ENCODE measurements at places on chromosomes 1 and 21. TPM values are rescaled to one million over a fixed set of nuclear protein-coding genes. Genes with fewer than 3 reads are reported as not detected.

- DNase-seq, result peak; percentile 25
Observed at GRCh38 chr1:224637515-224637914, 21.4 kb downstream of the CNIH3 start.

DNA sequence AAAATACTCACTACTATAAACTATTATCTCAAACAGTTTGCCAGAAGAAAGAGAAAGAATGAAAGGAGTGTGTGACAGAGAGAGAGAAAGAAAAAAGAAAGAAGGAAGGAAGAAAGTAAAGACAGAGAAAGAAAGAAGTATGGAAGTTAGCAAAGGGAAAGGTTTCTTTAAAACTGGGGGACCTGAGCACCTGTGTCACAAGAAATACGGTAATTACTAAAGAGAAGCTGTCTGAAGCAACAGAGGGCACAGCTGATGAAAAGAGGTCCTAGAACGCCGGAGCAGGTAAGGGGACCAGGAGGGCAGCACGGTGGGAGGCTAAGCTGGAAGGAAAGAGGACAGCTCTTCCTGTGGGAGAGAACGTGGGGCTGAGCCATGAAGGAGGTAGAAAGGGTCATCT is 163.6 kb downstream of the DSCAM start:
- no peak for DNase-seq

GRCh38 chr1:224108991-224109390 is 4.9 kb upstream of the FBXO28 start:
- no peak for DNase-seq

DNA sequence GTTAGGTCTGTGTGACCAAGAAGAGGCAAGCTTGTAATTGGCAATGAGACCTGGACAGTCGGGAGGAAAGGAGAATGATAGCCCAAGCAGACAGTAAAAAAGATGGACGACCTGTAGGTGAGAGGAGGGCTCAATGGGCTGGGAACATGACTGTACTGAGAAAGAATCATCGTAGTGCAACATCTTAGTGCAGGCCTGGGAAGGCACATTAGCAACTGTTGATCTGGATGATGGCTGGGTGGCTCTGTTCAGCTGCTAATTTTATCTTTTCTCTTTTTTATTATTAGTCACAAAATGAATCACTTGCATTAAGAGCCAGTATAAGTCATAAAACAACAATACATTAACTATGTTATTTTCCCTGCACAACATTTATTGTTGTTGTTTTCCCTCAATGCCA is 32.9 kb downstream of the IFI44 start:
- no peak for DNase-seq

DNA sequence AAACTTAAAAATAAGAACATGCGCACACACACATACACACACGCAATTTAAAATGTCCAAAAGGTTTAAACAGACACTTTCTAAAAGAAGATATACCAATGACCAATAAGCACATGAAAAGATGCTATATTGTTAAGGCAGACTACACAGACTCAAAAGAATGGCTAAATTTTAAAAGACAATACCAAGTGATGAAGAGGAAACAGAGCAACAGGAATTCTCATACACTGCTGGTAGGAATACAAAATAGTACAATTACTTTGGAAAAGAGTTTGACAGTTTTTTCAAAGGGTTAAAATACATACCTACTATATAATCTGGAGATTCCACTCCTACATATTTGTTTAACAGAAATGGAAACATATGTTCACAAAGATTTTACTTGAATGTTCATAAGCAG is 239.6 kb upstream of the SAMSN1 start:
- no peak for DNase-seq

DNA sequence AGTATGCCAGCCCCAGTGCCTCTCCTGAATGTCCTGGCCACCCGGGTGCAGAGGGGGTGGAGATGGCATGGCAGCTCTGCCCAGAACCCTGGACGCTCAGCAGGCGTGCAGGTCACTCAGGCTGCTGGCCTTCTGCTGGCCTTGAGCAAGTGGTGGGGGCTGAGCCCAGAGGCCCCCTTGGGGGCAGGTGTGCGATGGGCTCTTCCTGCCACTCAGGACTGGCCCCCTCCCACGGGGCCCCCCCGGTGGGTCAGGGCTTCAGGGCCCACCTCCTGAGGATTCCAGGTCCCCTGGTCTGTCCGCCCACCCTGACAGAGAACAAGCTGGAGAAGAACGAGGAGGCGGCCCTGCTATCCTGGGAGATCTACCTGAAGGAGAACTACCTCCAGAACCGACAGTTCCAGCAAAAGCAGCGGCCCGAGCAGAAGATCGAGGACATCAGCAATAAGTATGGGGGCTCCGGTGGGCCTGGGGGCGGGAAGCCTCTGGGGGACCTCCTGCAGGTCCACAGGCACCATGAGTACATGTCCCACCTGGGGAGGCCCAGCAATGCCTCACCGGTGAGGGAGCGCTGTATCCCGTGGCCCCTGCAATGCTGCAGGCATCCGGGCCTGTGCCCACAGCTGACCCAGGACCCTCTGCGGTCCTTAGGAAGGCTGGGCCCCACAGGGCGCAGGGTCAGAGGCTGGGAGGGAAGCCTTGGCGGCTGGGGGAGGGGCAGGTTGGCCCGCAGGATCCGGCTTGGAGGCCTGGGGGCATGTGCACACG is 37.0 kb upstream of the LRRC3 start:
- DNase-seq, result no peak

- no peak for DNase-seq
Observed at GRCh38 chr1:218315638-218316037, 29.5 kb upstream of the TGFB2 start.

GRCh38 chr1:188089015-188089414 is 1260.3 kb downstream of the PLA2G4A start:
- DNase-seq, result no peak

DNA sequence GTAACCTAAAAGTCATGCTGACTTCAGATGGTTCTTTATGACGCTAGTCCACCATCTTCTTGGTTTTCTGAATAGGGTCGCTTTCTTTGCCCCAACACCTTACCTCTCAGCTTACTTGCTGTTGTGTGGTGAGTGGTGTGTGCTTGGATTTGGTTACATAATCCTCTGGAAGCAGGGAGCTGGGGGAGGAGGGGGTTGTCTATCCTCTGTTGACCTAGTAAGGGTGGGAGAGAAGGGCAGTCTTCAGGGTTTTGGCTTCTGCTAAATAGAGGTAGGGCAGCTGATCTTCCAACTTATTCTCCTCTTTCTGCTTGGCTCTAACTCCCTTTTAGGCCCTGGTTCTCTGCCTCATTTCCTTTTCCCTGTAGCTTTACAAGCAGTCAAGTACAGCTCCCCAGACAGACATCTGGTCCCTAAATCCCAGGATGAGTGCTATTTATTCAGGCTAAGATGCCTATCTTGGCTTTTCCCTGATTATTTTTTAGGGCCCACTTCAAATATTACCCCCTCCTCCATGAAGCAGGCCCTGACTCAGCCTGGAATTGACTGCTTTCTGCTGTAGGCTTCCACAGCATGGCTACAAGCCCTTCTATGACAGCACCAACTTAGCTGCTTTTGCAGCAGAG is 6.4 kb upstream of the REN start:
- no peak for DNase-seq

- DNase-seq, result no peak
Observed at GRCh38 chr1:82260051-82260450, 459.3 kb downstream of the ADGRL2 start.

DNA sequence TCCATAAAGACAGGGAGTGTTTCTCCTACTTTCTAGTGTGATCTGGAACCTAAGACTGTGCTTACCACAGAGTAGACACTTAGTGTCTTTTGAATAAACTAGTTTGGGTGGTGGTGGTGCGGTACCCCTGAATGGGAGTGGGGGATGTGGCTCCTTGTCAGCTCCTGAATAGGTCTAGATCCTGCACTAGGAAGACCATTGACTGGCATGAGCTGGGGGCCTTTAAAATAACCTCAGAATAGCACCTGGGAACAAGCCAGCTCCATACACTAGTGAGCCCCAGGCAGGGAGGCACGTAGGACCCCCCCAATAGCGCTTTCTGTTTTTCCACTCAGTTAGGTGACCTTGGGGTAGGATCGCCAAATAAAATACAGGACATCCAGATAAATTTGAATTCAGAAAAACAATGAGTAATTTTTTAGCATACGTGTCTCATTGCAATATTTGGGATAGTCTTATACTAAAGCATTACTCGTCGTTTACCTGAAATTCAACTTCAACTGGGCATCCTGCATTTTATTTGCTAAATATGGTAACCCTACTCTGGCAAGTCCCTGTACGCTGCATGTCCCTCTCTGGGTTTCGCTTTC is 45.6 kb downstream of the AZIN2 start:
- DNase-seq, result no peak

DNA sequence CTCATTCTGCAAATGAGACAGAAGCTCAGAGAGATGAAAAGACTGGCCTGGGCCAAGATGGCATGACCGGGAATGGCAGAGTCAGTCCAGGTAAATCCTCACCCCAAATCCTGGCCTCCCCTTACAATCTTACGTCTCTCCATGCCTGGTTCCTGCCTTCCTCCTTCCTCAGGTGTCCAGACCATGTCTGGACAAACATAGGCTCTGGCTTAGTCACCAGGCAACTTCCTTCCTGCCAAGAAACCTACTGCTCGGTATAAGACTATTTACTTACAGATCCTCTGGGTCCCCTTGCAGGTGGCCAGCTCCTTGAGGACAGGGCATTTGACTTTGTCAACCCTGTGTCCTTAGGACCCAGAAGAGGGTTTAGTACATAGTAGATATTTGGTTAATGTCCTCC is 69.4 kb upstream of the ROR1 start:
- DNase-seq, result no peak

GRCh38 chr1:240705579-240705978 is 93.6 kb upstream of the GREM2 start:
- DNase-seq, result peak; percentile 37

DNA sequence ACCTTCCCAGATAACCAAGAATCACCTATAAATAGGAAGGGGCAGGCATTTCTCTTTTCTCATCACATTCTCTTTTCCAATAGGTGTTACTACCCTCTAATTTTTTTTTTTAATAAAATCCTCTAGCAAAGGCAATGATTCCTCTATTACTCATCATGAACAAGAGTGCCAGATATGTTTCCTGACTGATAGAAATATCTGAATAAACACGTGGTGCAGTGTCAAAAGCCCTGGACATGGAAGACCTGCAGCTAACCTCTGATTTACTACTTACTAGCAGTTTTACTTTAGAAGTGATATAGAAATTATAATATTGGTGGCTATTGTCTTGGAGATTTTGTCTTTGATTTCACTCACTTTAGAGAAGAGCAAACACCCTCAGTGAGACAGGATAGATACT is 194.6 kb upstream of the SAMSN1 start:
- DNase-seq, result no peak

- DNase-seq, result peak; percentile 68
Observed at GRCh38 chr1:40818264-40818961, 34.8 kb downstream of the KCNQ4 start.

DNA sequence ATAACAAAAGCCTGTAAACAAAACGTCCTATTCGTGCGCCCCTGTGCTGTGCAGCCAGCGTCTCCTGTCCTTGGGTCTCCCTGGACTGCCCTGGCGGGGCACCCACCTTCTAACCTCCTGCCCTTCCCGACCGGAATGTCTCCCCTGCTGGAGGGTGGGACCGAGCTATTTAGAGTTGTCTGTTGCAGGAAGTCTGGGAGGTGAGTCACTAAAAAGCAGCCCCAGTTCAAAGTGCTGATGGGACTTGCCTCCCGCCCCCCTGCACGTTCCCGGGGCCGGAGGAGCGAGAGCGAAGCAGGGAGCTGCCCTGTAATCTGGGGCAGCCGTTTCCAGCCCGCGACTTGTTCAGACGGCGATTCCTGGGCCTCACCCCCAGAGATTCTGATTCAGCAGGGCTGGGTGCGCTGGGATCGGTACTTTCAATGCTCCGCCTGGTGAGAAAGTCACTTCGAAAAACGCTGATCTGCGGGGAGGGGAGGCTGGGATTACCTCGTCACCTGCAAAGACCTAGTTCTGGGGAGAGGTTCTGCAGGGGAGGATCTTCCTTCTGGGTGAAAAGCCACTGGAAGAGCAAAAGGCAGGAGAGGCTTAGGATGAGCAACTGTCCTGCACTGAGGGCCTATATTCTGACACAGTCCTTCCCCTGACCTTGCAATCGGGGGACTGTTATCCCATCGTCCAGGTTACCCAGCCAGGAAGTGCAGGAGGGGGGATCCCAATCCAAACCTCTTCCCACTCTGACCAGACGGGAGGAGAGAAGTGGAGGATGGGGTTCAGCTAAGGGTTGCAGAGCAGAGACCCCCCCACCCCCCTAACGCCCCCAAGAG is 1.2 kb upstream of the DHRS3 start:
- peak; percentile 68 for DNase-seq

DNA sequence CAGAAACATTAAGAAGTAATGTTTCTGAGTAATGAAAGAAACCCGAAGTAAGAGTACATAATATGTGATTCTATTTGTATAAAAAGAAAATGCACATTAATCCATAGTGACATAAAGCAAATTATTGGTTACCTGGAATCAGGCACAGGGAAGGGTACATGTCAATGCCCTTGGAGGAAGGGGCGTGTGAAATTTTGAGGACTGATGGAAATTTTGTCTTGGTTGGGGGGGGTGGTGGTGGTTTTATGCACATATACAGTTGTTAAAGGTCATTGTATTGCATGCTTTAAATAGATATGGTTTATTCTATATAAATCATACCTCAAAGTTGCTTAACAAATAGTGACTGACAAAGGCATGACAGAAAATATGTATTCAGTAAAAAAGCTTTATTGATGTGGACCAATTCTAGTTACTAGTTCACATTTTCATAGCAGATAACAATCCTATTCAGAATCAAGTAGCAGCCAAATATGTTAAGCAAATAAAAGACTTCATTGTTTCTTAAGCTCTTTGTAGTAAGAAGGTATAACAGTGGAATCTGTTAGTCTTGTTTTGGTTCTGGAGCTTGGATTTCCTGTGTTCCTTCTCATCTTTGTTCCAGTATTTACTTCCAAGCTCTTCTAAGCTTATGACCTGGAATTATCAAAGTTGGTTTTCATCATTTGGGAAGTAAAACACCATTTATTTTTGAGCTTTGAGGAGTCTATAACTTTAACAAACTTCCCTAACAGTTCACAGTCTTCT is 15.1 kb downstream of the BACH1 start:
- DNase-seq, result no peak

Gene EXO1
- 3.2 TPM for total RNA-seq

Gene F3
- total RNA-seq, result 15.3 TPM

Gene NPL
- total RNA-seq, result 3.4 TPM

Gene PLA2G2A
- 1.7 TPM for total RNA-seq

Gene OBSCN
- total RNA-seq, result 640 TPM

Gene KMO
- total RNA-seq, result 0.10 TPM

Gene SPRR1B
- 1.3 TPM for total RNA-seq

Gene MPC2
- total RNA-seq, result 49.4 TPM

Gene CLCA1
- total RNA-seq, result not detected

Gene PHTF1
- total RNA-seq, result 12.9 TPM

All from tongue (tissue), 3 donors.